ENCODE measurements at places on chromosomes 7 and 10. TPM values are rescaled to one million over a fixed set of nuclear protein-coding genes. Genes with fewer than 3 reads are reported as not detected.

The FAM25G gene
- not detected for total RNA-seq

The EN2 gene
- total RNA-seq, result not detected

The GIMAP7 gene
- total RNA-seq, result 46.1 TPM

The EBLN1 gene
- total RNA-seq, result not detected

The SPDYE5 gene
- not detected for total RNA-seq

The CALML5 gene
- not detected for total RNA-seq
